ENCODE measurements at places on chromosomes 5 and 9.

DNA sequence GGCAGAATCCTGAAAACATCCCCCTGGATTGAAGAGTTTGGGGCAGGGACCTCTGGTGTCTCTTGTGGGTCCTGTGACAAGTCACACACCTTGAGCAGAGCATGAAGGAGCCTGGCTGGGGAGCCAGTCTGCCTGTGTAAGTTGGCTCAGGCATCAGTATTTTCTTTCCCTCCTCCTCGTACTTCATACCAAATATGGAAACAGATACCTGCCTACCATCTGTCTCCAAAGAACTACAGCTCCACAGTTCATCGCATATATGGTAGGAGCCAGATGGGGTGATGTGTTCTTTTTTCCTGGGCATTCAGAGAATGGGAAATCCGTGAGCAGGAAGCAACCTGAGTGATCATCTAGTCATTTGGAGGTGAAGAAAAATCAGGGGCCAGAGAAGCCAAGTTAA lies 177.3 kb upstream of the RAD23B start:
- DNase-seq: no peak

- no peak for DNase-seq
Measured at GRCh38 chr5:116671211-116671736, 96.7 kb upstream of the SEMA6A start.

GRCh38 chr9:93049491-93049890 lies 9.0 kb upstream of the SUSD3 start:
- no peak for DNase-seq

GRCh38 chr9:72089451-72090130 lies 29.2 kb upstream of the C9orf57 start:
- no peak for DNase-seq

DNA sequence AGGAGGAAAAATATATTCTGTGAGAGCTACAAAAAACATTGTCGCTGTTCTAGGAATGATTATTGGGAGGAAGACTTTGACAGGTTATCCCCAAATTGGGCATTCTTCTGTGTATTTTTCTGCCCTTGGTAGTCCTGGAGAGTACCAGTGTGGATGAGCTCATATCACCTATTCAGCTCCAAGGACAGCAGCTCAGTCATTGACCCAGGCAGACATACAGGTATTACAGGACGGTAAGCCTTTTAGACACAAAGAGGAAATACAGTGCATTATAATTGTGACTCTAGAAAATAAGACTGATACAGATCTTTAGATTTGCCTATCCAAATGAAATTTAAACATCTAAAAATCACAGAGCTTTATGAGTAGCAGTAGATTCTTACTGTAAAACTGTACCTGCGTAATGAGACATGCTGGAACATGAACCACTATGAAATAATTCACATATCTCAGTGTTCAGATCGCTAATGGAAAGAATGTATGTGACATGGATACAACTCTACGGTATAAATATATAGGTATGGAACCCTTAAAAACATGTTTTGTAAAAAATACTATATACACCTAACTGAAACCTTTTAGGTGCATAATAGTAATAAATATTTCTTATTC lies 56.0 kb downstream of the PLK2 start:
- DNase-seq: no peak

DNA sequence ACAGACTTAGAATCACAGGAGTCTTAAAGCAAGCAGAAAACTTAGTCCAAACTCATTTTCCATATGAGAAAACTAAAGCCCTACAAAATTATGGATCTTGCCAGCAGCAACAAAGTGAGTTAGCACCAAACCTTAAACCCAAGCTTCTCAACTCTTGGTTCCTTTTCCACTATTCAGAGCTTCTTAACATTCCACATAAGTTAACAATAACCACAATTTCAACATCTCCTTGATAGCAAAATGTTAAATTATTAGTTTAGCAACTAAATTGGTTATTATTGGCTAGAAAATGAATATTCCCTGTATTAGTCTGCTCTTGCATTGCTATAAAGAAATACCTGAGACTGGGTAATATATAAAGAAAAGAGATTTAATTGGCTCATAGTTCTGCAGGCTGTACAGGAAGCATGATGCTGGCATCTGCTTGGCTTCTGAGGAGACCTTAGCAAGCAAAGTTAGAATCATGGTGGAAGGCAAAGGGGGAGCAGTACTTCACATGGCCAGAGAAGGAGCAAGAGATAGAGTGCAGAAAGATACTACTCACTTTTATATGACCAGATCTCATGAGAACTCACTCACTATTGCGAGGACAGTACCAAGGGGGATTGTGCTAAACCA lies 26.2 kb upstream of the ARSB start:
- DNase-seq: no peak

- DNase-seq: no peak
Measured at GRCh38 chr5:151151793-151152192, 5.8 kb downstream of the ANXA6 start.

DNA sequence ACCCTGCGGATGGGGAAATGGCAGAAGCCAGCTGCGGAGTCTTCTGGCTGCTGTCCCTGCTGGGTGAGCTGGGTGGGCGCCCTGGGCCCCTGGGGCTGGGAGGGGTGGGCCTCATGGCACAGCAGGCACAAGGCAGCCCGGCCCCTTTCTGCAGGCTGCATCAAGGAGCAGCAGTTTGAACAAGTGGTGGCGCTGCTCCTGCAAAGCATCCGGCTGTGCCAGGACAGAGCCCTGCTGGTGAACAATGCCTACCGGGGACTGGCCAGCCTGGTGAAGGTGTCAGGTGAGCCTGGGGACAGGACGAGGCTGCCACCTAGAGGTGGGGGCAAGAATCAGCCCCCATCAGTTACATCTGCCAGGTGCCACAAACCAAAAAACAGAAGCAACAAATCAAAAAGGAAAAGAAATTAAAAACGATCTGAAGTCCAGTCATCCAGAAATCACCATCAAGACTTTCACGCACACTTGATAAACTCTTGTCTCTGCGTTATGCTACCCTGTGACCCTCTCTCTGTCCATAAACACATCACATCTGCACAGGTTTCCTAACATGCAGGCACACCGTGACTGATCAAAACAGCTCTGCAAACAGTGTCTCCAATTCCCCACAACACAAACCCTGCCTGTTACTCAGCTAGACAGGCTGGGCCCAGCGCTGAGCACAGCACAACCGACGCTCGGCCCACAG lies 13.9 kb downstream of the REXO4 start:
- DNase-seq: no peak

GRCh38 chr9:120951960-120952618 lies 25.5 kb upstream of the TRAF1 start:
- no peak for DNase-seq

- DNase-seq: no peak
Measured at GRCh38 chr5:176794509-176794908, 15.8 kb upstream of the UNC5A start.

GRCh38 chr5:145198525-145199260 lies 636.4 kb downstream of the PRELID2 start:
- DNase-seq: no peak

- DNase-seq: no peak
Measured at GRCh38 chr9:21872696-21873095, 70.3 kb downstream of the MTAP start.

DNA sequence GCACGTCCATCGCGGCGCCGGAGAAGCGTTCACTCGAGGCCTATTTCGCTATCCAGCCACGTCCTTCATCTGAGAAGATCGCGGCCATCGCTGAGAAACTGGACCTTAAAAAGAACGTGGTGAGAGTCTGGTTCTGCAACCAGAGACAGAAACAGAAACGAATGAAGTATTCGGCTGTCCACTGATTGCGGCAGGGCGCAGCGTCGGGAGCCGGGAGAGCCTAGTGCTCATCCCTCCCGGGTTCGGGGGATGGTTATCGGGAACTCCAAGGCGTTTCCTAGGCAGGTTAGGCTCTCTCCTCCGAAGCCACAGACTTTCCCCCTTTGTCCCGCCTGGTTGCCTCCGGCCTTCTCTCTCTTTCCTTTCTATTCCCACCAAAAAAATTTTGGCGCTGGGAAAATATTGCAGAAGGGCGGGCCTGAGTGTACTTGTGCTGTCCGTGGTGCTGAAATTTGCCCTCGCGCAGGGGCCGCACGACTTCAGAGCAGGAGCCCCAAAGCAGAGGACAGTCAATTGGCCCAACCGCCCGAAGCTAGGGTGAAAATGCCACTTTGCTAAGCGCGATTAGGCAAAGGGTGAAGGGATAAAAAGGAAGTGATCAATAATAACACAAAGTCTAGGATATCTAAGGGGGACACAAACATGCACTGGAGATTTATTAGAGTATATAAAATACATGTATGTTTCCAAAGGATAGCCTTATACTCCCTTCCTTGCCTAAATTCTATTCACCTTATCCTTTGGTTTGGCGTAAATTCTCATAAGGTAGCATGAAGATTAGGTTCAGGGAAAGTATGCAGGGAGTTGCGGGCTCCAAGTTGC lies 1.8 kb downstream of the POU4F3 start:
- DNase-seq: peak; percentile 70

DNA sequence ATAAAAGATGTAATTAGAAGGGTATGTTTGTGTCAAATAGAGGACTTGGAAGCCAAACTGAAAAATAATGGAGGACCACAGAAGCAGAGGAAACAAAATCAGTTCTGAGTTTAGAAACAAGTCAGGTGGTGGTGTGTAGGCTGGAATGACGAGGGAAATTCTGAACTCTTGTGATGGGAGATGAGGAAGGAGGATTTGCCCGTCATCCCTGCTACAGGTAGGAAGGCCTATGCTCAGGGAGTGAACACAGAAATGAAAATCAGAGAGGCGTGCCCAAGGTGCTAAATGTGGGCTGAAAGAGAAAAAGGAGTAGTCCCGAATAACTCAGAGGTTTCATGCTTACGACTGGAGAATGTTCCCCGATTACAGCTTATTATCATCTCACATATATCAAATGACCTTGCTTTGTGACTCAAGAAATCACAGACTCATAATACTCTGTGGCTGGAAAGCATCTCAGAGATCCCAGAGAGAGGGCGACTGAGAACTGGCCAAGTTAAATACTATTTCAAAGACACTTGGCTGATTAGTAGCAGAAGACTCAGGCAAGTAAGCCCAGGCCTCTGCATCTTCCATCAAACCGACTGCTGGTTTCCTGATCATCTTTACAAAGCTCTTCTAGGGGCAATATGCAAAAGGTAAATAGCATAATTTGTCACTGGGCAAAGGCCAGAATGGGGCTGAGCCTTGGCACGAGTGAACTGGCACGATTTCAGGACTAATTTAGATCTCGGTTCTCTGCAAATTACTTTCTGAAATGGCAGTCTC lies 126.0 kb downstream of the SUSD1 start:
- no peak for DNase-seq

DNA sequence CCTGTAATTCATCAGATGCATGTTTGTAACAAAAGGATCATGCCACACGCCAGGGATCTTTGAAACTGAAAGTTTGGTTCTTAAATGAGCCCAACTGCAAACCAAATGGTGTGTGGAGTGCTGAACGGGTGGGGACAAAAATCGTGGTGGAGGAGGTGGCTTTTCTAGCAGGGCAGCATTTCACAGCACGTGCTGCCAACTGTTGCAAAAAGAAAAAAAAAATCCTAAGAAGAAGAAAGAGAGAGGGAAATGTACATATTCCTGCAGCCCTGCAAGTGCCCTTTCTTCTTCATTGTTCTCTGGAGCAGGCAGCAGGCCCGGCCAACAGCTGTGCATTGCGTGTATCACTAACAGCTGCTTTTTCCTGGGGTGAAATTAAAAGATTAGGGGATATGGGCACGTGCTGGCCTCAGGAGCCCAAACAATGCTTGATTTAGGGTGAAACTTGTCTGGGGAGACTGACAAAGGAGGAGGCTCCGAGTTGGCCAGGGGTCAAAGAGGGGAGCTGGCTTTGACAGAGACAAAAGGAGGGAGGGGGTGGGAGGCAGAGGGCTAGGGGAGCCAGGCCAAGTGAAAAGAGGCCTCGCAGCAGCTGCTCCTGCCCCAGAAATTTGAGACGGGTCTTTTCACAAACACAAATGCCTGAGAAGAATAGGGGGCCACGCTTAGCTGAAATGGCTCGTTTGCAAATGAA lies 73.0 kb downstream of the GADD45G start:
- DNase-seq: no peak

DNA sequence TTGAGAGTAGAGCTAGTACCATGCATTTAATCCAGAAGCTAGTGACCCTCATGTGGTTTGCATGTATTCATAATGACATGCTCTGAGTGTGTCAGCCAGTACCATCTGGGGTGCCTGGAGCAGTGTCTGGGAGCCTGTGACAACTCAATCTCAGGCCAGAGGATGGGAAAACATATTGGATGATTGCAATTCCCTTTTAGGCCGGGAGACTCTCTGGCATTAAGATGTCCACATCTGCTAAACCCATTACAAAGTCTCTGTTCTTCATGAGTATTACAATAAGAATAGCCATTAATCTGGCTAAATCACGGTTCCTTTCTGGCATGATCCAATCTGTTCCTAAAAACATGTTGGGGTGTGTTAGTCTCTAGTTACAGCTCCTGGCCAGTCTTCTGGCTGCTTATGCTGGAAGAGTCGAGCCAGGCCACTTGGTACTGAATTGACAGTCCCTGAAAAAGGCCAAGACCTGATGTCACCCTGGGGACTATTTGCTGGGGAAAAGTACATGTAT lies 475.7 kb downstream of the ENC1 start:
- no peak for DNase-seq

DNA sequence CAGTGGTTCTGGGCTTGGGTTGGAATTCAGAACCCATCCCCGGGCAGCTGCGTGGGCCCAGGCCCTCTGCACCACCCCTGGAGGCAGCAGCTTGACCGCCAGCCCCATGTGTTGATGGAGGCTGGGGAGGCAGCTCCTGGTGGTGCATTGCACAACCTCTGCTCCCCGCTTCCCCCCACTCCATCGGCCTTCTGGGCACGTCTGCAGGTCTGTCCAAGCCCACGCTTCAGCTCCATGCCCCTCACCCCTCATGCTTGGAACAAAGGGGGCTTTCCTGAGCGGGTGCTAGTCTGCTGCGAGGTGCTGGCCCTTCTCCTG lies 1.4 kb downstream of the NCS1 start:
- no peak for DNase-seq

DNA sequence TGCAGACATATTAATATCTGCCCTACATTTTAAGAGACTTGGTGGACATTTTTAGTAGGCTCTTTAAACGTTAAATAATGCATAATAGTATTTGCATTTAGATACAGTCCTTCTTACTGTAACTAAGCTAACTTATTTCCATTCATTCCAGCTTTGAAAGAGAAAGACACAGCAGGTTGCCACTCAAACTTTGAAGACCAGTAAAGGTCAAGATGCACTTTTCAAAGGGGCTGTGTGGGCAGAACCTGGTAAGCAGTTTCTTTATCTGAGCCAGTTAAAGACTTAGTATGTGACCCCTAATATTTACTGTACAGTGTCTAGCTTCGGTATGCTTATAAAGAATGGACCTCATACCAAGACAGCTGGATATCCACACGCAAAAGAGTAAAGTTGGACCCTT lies 20.8 kb downstream of the PLGRKT start:
- no peak for DNase-seq

GRCh38 chr5:122430319-122430586 lies 118.2 kb downstream of the SNCAIP start:
- DNase-seq: no peak

DNA sequence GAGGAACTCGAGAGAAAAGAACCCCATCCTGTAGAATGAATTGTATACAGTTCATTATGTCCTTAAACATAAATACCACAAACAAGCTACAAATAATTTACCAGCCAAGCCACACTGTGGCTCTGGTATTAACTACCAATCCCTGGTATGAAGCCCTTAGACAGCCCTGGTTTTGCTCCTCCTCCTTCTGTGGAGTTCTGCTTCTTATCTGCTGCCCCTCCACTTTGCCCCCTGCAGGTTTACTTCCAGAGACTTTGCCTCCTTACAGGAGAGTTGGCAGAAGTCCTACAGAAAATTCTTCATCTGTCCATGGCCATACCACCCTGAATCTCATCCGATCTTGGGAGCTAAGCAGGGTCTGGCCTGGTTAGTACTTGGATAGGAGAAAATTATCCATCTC lies 219.8 kb downstream of the ACTL7B start:
- DNase-seq: no peak

- DNase-seq: no peak
Measured at GRCh38 chr5:41445937-41446563, 64.4 kb downstream of the PLCXD3 start.

Data from progenitor cell of endocrine pancreas (in vitro differentiated cells).